IMR-90 (cell line): ENCODE measurements at places on chromosomes 1 and 21. TPM values are rescaled to one million over a fixed set of nuclear protein-coding genes. Genes with fewer than 3 reads are reported as not detected.

DNA sequence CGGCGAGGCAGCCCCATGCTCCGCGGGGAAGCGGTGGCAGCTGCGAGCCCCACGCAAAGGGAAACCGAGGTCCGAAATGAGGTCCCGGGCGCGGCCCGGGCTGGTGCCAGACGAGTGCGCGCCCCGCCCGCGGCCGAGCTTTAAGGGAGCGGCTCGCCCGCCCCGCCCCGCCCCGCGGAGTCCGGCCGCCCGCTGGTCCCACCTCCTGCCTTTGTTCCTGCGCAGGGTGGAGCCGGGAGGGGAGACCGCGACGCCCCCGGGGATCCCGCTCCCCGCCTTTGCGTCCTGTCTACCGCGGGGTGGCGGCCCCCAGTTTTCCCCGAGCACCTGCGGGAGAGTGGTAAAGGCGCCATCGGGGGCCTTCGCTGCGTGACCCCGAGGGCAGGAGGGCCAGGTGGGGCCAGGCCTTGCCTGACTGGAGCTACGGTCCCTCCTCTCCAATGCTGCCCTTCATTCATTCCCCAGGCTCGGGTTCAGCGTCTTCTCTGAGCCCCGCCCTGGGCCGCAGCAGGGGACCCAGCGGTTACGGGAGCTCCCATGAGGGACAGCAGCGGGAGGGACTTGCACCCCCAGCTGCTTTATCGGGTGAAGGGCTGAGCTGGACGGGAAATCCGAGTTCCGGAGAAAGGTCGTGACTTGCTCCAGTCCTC, at the start of gene HES2:
Gene HES2, minus strand, starts transcription at position 116 of the 650 bp plus-strand sequence. Its CDS starts 99 bp downstream, at position 17.
- no peak for DNase-seq

DNA sequence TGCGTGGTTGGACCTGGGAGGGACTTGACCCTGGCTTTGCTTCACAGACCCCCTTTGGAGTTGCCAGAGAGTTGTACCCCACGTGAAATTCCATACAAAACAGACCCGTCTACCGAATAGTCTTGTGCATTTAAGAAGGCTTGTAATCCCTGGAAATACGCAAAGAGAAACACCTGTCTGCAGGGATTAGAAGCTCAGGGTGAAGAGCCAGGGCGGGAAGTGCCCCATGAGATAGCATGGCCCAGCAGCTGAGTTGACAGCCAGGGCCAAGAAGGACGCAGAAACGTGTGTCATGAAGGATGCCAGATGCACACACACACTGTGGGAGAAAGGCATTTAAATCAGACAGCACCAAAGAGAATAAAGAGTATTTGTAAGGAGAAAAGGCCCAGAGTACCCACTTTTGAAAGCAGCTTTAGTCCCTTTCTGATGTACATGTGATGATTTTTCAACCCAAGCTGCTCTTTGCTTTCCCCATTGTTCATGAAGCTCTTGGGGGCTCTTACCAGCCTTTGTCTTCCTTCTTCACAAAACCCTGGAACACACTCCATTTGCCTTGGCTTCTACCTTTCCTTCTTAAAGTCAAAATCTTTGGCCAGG, 46.6 kb downstream of the PCP4 start:
- DNase-seq = no peak

The C1QTNF12 gene
- 0.36 TPM in 1 of 2 replicates, not detected in the other for total RNA-seq

The LRRC71 gene
- not detected in 2 replicates for total RNA-seq

The BEND5 gene
- total RNA-seq = 0.83 and 1.1 TPM in 2 replicates

The SPRR1A gene
- total RNA-seq = not detected in 2 replicates

DNA sequence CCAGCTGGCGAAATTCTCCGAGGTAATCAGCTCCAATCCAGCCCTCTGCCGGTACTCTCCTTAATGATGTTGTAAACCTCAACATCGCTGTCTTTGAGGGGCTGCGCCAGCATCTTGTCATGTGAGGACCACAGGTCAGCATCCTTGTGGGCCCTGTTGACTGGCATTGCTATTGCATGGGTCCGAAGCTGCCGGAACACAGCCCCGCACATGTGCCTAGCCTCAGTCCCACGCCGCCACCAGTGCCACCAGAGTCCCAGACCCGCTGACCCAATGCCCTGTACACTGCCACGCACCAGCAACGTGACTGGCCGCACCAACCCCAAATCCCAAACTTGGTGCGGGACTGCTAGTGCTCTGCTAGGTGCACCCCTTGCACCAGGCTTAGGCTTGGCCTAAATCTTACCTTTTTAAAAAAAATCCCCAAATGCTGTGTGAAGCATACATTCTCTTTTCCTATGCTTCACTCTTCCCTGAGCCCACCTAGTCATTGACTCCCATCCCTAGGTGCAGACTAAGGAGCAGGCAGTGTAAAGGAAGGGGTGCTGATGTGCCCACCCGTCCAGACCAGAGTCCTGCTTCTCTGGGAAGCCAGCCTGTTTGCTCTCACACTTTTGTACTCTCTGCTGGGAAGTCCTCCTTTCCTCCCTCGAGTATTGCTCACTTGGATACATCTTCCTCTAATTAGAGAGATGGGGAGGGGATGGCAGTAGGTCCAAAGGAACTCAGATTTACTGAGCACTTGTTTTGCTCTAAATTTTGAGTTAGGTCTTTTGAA, 81.9 kb upstream of the ARTN start:
- DNase-seq = no peak

DNA sequence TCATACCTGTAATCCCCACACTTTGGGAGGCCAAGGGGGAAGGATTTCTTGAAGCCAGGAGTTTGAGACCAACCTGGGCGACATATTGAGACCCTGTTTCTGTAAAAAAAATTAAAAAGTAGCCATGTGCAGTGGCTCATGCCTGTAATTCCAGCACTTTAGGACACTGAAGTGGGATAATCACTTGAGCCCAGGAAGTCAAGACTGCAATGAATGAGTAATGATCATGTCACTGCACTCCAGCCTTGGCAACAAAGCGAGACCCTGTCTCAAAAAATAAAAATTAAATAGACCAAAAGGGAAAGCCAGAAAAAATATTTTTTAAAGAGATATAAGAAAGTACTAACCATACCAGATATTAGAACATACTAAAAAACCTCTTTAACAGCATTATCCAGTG, 44.7 kb upstream of the LYPLAL1 start:
- DNase-seq = no peak

The SLC9C2 gene
- not detected in 2 replicates for total RNA-seq

- no peak for DNase-seq
These were observed 18.4 kb downstream of the FMN2 start for GRCh38 chr1:240109920-240110636.

The LEPR gene
- 8.8 and 9.2 TPM in 2 replicates for total RNA-seq

DNA sequence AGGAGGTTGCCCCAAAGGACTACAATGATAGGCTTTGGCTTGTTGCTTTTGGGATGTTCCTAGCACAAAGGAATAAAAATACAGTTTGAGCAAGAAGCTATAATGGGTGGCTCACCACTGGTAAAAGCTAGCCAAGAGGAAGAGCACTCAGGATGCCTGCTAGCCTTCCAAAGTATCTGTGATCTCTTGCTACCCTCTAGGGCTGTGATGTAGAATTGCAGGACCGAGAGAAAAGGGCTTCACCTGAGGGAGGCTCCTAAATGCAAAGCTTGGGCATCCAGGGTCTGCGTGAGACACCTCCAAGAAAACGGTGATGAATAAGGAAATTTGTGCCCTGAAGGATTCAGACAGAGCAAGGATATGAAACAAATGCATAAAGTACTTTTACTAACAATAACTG, 17.7 kb downstream of the IVL start:
- DNase-seq = peak; percentile 5

GRCh38 chr1:61531716-61532115, 193.2 kb downstream of the TM2D1 start:
- no peak for DNase-seq

DNA sequence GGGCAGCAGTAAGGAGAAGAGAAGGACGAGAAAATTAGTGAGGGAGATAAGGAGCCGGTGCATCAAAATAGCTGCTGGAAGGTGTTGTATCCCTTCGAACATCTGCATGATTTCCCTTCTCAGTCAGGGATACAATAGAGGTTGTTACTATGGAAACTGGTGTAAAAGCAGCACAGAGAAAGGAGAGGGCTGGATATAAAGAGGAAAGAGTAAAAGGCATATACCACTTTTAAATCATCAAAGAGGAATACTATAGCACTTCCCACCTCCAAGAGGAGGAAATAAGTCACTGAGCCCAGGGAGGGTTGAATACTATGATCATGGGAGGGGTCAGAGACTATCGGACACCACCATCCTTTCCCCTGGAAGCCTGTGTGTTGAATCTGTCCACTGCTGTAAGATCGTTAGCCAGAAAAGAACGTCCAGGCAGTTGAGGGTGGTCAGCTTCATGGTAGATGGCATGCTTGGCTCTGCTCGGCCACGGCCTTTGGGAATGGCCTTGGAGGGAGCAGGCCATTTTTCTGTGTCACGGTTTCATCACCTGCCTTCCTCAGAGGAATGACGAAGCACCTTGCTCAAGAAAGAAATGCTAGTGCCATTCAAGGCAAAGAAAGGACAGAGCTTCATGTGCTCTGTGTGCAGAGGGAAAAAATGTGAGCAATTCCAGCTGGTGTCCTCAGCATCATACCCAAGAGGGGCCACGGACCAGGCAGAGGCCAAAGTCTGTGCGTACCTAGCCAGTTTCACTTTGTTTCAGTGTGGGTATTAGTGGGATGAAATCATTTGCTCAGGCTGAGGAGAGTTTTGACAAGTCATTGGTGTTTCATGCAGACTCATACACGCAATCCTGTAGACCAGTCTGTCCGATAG, 64.2 kb downstream of the IRF2BP2 start:
- peak; percentile 44 for DNase-seq

The KCNN3 gene
- not detected in 2 replicates for total RNA-seq
